ENCODE measurements at places on chromosomes 12 and 14.

GRCh38 chr12:68856510-68856909 lies 48.5 kb downstream of the MDM2 start:
- DNase-seq, result no peak

GRCh38 chr14:93114713-93115068 lies 1.0 kb downstream of the ITPK1 start:
- no peak for DNase-seq

DNA sequence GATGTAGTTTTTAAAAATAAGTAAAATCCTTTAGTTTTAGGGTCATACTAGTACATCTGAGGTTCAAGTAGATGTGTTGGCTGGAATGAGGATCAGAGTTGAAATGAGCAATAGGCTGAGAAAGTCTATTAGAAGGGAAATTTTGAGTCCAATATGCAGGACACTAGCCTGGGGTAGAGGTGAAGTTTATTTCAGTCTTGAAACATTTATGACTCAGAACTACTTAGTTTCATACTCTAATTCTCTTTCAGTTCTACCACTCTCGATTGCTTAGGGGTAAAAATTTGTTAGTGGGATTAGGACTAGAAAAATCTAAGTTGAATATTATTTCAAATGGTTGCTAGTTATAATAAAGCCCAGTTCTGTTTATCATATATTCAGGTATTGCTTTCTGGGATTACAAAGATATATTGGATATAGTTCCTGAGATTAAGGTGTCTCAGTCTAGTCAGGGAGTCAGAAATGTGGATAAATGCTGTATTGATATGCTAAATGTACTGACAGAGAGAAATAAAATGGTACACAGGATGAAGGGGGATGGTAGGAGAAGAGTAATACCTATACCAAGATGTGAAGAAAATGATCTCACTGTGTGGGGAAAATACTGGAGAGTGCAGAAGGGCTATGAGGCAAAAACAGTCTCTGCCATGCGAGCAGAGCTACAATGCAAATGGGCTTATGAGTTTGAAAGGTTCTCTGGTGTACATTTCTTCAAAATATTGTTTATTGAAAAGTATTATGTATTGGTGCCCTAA lies 395.8 kb upstream of the FBXO33 start:
- DNase-seq, result no peak

- DNase-seq, result no peak
These were observed 110.1 kb downstream of the SAMD4A start for GRCh38 chr14:54676812-54677708.

DNA sequence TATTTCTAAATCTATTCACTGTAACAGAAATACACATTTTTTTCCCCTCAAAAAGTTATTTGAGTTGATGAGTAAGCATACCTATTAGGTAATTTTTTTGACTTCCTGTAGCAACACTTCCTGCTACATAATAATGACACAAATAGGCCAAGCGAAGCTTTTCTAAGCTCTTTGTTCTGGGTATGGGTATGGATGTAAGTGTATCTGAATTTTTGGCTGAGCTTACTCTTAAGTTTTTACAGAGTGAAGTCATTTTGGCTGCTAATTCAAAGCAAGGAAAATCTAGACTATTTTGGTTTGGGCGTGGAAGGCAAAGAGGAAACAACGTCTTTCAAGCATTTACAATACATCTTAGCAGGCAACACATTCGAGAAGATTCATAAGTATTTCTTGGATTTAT lies 1206.0 kb upstream of the FLRT2 start:
- no peak for DNase-seq

DNA sequence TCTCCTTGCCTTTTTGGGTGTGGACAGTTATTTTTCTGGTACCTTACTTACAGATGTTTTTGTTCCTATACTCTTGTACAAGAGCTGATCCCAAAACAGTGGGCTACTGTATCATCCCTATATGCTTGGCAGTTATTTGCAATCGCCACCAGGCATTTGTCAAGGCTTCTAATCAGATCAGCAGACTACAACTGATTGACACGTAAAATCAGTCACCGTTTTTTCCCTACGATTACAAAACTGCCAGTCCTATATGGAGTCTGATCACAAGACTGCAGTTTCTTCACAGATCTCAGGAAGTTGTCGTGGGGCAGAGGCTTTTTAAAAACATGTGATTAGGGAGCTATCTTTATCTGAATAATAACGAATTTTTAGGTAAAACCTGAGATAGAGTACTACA lies 1.3 kb downstream of the LYSET start:
- no peak for DNase-seq

- no peak for DNase-seq
These were observed 50.4 kb downstream of the CYP46A1 start for GRCh38 chr14:99734406-99735051.
